CD4-positive, alpha-beta T cell treated with Interleukin-15 for 4 hours (primary cell): ENCODE measurements at places on chromosomes 1 and 21.

DNA sequence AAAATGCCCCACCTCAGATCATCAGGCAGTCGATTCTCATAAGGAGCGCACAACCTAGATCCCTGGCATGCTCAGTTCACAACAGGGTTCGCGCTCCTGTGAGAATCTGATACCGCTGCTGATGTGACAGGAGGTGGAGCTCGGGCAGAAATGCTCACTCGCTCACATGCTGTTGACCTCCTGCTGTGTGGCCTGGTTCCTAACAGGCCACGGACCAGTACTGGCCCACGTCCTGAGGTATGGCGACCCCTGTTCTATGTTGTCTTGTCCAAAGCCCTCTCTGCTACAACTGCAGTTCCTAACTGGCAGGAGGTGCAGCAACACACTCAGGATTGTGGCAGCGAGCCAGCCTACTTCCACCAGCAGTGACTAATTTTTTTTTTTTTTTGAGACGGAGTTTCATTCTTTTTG, 70.6 kb downstream of the CLSTN1 start:
- DNase-seq: no peak

GRCh38 chr1:53373246-53373645, 45.4 kb upstream of the LRP8 start:
- DNase-seq: no peak

- DNase-seq: no peak
Measured at GRCh38 chr1:117613969-117614729, 8.3 kb downstream of the TENT5C start.

- DNase-seq: no peak
Measured at GRCh38 chr21:16775076-16775475, 737.8 kb upstream of the CXADR start.

DNA sequence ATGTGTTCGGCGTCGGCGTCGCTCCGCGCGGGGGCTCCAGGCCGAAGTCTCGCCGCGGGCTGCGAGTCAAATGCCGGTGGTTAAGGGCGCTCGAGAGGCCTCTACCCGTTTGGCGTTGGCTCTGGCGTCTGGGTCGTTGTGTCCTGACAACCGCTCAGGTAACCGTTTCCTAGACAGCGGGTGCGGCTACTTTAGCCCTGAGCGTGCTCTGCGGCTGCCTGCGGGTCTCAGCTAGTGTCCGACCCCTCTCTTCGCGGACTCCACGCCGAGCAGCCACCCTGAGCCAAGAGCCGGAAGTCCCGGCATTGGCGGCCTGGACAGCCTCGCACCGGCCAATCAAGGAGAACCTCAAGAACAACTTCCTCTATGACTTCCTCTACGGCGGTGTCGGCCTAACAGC, 173.4 kb downstream of the SETD4 start:
- no peak for DNase-seq

DNA sequence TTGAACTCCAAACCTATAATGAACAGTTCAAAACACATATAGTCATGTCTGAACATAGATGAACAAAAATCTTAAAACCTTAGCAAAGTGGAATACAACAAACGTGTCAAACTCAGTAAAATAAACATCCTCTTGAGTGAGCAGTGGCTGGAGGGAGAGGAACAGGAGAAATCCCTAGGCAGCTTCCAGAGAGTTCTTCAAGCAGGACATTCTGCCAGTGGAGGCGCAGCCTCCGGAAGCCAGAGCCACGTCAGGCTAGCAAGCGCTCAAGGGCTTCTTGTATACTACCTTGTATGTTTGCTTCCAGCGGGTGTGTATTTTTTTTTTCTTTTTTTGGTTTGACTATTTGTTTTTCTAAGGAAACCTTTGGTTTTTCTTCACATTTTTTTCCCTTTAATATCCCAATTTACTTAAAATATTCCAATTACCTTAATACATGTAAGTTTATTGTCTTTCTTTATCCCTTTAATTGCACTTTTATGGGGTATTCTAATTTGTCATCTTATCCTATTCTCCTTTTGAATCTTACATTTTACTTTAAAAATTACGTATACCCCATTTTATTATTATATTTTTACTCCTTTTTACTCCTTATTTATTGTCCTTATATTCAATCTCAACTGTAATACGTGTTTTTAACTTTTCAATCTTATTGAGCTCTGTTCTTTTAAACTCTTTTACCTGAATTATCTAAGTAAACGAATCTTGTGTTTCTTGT, 42.0 kb downstream of the COLGALT2 start:
- DNase-seq: no peak

DNA sequence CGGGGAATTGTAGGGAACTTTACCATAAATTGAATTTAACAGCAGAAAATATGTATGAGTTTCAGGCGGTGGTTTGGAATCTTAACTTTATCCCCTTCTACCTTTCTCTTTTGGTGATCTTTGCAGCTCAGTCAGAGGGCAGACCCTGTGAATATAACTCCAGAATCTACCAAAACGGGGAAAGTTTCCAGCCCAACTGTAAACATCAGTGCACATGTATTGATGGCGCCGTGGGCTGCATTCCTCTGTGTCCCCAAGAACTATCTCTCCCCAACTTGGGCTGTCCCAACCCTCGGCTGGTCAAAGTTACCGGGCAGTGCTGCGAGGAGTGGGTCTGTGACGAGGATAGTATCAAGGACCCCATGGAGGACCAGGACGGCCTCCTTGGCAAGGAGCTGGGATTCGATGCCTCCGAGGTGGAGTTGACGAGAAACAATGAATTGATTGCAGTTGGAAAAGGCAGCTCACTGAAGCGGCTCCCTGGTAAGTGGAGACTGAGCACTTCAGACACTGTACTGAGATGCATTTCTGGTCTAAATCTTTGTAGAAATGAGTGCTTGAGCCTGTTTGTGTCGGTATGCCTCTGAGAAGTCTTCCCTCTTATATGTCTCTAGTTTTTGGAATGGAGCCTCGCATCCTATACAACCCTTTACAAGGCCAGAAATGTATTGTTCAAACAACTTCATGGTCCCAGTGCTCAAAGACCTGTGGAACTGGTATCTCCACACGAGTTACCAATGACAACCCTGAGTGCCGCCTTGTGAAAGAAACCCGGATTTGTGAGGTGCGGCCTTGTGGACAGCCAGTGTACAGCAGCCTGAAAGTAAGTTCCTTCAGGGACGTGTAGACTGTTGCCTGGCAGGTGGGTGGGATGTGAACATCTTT, 1.5 kb downstream of the CCN1 start:
- DNase-seq: no peak

- DNase-seq: no peak
Measured at GRCh38 chr1:215479567-215479966, 87.5 kb upstream of the KCTD3 start.

DNA sequence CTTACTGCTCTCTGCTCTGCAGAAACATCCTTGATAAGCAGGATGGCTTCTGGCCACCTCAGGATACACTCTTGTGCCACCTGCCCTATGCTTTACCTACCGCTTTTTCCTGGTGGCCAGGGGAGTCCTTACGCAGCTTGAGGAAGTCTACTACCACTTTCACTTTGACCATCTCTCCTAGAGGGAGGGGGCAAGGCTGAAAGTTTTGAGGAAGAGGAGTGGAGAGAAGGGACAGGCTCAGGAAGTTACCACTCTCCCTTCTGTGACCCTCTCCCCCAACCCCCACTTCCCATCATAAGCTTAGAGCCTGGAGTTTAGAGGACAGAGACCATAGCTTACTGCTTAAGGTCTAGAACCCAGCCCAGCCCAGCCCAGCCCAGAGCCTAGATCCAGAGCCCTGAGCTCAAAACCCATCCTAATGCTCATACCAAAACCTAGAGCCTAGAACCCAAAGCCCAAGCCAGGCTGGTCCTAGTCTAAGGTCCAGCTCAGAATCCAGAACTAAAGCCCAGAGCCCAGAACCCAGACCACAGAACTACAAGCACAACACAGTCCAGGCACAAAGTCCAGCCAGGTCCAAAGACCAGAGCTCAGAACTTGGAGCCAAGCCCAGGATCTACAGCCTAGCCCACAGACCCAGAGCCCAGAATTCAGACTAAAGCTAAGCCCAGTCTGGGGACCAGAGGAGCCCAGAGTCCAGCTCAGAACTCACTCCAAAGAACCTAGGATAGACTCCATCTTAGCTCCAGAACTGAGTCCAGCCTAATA, 18.0 kb upstream of the MFSD2A start:
- no peak for DNase-seq

DNA sequence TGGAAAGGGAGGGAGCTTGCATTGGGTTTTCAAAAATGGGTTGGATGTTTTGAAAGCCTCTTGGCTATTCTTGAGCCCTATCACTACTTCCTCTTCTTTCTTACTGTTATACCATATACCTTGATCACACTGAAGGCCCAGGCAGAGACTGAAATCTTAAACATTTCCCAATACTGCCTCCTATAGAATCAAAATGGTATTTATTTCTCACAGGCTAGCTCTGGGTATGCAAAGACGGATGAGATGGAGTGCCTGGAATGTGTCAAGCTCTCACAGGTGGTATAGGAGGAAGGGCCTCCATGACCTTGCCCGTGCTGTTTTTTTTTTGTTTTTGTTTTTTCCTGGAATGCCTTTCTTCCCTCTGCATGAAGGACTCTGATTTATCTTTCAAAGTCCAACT, 268.4 kb upstream of the USP24 start:
- no peak for DNase-seq

DNA sequence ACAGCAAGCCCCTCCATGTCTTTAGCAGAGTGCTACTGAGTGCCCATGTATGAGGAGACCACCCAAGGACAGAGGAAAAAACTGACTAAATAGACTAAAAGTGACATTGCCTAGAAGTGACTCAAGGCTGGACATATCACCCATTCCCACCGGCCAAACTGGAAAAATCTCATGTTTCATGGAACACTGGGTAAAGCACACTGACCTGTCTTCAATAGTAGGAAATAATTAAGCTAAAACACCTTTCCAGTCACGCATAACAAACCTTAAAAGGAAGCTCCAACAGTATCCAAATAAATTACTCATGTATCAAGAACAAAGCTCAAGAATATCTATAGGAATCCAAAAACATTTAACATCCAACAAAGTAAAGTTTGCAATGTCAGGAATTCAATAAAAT, 120.4 kb downstream of the SNX7 start:
- no peak for DNase-seq

- DNase-seq: no peak
Measured at GRCh38 chr1:8161546-8162105, 135.5 kb upstream of the ERRFI1 start.

DNA sequence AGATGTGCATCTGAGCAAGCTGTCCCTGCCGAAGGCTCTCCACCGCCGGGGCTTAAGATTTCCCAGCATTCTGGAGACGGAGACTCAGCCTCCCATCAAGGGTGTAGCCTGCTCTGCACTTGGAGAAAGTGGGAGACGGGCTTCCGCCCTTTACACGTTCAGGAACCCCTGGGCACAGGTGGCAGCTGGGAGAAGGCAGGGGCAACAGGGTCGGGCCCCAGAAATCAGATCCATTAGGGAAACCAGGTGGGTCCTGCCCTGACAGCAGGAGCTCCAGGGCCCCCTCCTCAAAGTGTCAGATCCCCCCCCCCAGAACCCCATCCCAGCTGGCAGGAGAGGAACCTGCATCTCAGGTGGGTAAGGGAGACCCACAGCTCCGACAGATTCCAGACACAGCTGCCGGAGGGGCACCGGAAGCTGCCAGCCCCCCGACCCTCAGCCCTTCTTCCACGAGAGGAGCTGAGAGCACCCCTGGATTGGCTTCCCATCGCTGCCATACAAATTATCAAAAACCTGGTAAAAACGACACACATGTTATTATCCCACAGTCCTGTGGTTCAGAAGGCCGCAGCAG, 236.6 kb downstream of the NPHP4 start:
- no peak for DNase-seq

DNA sequence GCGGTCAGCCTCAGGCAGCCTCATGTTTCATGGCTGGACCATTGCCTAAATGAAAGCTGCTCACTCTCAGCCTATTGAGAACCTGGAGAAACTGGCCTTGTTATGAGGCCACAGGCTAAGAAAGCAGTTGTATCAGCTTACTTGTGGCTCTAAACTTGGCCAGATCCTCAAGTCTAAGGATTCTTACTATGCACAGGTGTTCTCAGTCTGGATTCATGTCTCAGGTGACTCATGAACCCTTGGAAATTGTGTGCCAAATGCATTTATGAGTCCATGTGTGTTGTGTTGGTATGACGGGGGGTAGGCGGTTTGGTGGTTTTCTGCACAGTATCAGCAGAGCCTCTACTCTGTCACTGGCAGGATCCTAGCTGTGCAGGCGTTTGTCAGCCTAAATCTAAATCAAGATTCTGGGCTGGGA, 90.4 kb downstream of the ROR1 start:
- no peak for DNase-seq

DNA sequence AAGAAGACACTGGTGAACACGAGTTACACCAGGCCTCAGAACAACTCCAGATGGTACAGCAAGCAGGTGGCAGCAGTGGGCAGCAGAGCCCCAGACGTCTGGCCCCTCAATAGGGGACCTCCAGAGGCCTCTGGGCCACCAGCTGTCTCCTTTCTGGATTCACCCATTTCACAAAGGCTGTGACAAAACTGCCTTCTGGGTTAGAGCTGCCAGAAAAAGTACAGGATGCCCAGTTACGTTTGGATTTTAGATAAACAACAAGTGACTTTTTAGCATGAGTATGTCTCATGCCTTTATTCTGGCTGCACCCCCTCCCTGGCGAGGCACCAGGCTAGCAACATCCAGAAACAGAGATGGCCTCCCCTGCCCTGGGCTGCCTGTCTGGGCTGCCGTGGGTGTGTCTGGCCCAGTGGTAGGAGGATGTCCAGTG, 30.1 kb downstream of the ITPKB start:
- no peak for DNase-seq

- DNase-seq: no peak
Measured at GRCh38 chr1:28280977-28281381, 21.7 kb downstream of the SESN2 start.

- DNase-seq: no peak
Measured at GRCh38 chr1:76179219-76179698, 104.7 kb downstream of the ST6GALNAC3 start.

DNA sequence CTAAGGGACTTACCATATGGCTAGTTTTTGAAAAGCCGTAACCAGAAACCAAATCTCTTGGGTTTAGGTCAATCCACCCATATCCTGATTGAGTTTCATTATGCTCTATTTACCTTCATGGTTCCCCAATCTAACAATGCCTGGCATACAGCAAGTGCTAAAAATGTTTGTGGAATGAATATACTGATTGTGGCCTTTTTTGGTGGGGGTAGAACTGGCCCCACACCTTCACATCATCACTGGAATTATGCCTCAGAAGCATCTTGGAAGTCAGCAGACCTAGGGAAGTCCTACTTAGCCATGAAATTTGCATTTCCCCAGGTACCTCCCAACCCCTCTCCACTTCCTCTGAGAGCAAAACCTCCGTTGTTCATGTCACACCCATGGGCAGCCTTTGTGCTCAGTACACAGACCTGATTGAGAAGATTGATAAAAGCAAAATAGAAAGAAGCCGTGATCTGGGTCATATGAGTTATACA, 17.8 kb upstream of the SLAMF1 start:
- peak; percentile 56 for DNase-seq

DNA sequence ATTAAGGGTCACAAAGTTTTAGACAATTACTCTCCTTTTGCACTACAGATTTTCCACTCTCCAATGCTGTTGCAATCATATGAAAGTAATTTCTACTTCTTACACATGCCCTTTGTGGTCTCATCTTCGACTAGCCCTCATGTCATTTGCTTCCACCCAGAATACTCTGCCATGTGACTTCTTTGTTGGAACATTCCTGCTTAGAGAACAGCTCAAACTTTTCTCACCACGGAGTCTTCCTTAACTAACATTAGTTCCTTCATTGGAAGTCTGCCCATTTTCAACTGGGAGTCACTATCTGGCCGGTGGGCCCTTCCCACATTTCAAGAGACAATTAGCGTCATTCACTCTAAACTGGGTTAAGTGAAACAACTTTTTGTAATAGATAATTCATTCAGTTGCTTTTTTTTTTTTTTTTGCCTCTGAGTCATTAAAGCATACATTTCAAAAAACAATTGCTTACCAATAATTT, 142.6 kb upstream of the PALMD start:
- DNase-seq: no peak

- DNase-seq: no peak
Measured at GRCh38 chr21:42215942-42216725, 2.8 kb upstream of the ABCG1 start.
